Ammon's horn (tissue), 1 donor: ENCODE measurements at places on chromosomes 3 and 15.

DNA sequence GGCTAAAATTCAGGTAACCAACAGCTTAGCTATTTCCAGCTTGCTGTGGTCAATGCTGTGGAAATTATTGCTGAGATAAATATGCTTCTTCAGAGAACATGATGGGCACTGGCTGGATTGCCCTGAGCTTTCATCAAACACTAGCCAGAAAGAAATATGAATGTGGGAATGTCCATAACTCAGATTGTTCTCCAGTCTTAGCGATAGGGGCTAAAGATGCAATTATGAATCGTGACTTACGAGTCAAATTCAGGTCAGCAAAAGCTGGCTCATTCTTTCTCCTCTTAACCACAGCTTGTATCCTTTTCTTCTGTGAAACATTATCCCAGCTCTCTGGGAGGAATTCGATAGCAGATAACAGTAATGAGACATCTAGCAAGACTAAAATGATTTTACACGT lies 307.6 kb downstream of the RYR3 start:
- DNase-seq = no peak

GRCh38 chr3:64095802-64096201 lies 72.5 kb upstream of the PSMD6 start:
- no peak for DNase-seq

- no peak for DNase-seq
Measured at GRCh38 chr3:54222316-54222715, 100.0 kb downstream of the CACNA2D3 start.

GRCh38 chr3:106208967-106209366 lies 340.2 kb upstream of the CBLB start:
- DNase-seq = peak; percentile 8
